ENCODE measurements at places on chromosomes 2 and 18.
A peak's percentile ranks its signal among the peaks of the same experiment; 100 is the strongest.

DNA sequence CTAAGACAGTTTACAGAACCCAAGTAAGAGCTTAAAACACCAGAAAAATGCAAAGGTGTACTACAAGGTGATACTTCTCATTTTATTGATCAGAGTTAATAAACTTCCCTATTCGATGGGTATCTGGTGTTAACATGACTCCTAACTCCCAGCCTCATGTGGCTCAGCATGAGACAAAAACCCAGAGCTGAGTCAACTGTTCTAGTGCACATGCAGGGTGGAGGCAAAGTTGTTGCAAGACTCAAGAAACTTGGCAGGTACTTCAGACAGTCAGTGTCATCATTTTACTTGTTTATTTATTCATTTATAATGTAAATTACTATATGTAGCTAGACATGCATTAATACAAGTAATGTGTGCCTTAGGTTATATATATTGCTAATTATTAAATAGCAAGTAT is 216.6 kb upstream of the DSEL start:
- peak; percentile 87 for DNase-seq

- DNase-seq, result no peak
Measured at GRCh38 chr2:72116081-72116533, 31.6 kb downstream of the CYP26B1 start.

DNA sequence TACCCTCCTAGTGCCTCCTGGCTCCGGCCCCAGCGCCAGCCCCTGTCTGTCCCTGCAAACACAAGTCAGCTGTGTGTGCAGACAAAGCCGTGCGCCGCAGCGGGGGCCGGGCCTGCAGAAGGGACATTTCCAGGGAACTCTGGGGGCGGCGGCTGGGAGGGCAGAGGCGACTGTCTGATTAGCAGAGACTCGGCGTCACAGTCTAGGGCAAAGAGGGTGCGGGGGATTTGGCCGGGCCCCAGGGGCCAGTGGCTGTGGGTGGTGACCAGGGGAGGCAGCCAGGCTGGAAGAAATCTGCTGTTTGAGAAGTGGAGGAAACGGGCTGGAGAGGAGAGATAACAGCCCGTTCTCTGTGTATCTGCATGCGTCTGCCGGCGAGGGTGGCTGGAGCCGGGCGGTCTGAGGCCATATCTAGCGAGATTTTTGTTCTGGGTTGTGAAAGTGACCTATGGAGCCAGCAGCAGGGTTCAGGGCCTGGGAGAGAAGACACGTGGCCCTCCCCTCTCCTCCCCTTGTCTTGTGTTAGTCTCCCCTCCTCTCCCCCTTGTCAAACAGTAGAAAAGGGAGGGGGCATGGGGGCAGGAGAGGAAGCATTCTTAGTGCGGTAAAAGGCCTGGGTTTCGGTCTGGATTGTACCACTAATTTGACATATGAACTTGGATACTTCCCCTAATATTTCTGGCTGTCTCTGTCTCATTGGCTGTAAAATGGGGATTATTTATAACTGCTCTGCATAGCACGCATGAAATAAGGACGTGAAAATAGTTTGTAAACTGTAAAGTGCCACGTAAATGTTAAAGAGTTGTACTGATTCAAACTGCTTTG is 169.4 kb downstream of the SMAD7 start:
- DNase-seq, result no peak

- no peak for DNase-seq
Measured at GRCh38 chr2:122816803-122817202, 1061.4 kb downstream of the TSN start.

GRCh38 chr18:11714244-11714918 is 25.3 kb downstream of the GNAL start:
- DNase-seq, result no peak

GRCh38 chr18:61096226-61096625 is 237.0 kb upstream of the CDH20 start:
- no peak for DNase-seq

DNA sequence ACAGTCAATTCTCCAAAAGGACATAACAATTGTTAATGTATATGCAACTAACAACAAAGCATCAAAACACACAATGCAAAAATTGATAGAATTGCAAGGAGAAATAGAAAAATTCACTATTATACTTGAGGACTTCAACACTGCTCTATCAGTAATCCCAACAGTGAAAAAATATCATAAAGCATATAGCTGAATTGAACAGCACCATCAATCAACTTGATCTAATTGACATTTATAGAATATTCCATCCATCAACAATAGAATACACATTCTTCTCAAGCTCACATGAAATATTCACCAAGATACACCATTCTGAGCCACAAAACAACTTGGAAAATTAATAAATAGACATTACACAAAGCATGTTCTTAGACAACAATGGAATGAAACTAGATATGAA is 60.1 kb upstream of the ASXL3 start:
- no peak for DNase-seq

DNA sequence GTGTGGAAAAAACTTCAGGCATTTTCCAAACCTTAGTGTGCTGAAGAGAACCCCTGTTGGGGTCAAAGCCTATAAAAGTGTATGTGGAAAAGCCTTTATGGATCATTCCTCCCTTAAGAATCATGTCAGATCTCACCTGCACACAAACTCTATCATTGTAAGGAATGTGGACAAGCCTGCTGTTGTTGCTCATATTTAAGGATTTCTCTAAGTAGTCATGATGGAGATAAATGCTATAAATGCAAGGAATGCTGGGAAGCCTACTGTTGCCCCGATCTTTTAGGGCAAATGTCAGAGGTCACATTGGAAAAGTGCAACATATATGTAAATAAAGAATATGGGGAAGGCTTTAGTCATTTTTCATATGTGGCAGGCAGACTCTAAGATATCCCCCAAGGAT is 129.5 kb downstream of the ICOS start:
- no peak for DNase-seq

DNA sequence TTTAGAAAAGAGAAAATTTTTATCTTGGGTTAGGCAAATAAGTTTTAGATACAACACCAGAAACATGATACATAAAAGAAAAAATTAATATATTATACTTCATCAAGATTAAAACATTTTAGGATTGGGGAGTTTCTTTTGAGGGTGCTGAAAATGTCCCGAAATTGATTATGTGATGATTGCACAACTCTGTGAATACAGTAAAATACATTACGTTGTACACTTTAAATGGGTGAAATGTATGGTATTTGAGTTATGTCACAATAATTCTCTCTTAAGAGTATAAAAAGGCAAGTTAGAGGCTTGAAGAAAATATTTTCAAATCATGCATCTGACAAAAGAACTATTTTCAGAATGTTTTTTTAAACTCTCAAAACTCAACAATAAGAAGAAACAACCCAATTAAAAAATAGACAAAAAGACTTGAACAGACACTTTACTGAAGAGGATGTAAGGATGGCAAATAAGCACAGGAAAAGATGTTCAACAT is 36.2 kb upstream of the INO80C start:
- DNase-seq, result no peak

DNA sequence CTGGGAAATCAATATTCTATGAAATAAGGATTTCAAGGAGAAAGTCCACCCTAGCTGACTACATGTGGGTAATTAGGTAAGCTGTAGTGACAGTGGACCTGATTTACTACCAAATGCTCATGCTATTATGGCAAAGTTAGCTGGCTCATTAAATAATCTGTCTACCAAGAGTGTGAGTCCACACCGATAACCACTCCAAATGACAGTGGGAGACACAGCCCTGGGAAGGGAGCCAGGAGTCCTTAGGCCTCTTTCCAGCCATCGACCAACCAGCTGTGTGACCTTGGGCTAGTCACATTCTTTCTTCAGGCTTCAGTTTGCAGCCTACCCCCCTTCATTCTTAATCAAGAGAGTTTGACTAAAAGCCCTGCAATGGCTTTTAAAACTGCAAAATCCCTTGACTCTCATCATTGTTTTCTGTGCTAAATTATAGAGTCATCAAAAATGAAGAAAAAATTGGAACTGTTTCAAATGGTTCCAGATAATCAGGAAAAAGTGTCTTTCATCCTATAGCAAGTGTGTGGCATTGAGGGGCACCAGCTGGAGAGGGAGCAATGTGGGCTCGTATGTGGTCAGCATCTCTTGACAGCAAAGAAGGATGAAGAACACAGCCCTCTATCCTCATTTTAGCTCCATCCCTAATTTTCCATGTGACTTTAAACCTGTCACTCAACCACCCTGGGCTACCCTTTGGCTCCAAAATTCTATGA is 45.6 kb upstream of the SLC14A2 start:
- no peak for DNase-seq

DNA sequence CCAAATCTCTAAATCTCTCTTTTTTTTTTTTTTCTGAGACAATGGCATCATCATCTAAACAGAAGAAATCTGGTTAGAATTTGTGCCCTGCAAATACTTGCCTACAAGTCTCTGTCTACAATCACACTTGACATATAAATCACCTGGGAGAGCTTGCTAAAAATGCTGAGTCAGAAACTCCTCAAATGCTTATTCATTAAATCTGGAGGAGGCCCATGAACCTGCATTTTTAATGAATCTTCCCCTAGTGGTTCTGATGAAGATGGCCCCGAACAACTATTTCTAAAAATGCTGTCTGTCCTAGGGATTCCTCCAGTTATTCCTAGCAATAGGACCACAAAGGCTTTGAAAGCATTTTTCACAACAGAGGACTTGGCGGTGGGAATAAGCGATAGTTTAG is 1.6 kb upstream of the CSRNP3 start:
- no peak for DNase-seq

GRCh38 chr2:68386365-68386764 is 21.3 kb downstream of the PLEK start:
- no peak for DNase-seq

- DNase-seq, result no peak
Measured at GRCh38 chr2:23475036-23475435, 90.1 kb downstream of the KLHL29 start.

GRCh38 chr2:117613101-117613500 is 201.4 kb upstream of the DDX18 start:
- no peak for DNase-seq

- DNase-seq, result peak; percentile 1
Measured at GRCh38 chr2:82257796-82258555, 1953.4 kb upstream of the LRRTM1 start.

GRCh38 chr2:235383272-235383843 is 110.5 kb upstream of the AGAP1 start:
- DNase-seq, result no peak

- DNase-seq, result no peak
Measured at GRCh38 chr18:28766027-28766426, 589.1 kb upstream of the CDH2 start.

DNA sequence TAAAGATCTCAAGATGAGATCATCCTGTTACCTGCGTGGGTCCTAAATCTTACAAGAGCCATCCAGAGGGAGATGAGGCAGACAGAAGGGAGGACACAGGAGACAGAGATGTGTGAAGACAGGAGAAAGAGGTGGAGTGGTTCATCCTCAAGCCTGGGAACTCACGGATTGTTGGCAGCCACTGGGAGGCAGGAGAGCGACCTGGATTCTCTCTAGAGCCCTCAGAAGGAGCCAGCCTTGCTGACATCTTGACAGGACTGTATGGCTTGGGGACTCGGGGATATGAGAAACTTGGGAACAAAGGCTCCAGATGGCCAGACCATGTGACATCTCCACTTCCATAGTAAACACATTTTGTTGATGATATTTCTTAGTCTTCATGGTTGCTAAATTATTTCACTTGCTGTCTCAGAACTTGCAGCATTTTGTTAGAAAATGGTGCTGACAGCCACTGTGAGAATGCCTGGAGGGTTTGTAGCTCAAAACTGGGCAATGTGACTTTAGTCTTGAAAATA is 57.8 kb upstream of the MC2R start:
- no peak for DNase-seq

DNA sequence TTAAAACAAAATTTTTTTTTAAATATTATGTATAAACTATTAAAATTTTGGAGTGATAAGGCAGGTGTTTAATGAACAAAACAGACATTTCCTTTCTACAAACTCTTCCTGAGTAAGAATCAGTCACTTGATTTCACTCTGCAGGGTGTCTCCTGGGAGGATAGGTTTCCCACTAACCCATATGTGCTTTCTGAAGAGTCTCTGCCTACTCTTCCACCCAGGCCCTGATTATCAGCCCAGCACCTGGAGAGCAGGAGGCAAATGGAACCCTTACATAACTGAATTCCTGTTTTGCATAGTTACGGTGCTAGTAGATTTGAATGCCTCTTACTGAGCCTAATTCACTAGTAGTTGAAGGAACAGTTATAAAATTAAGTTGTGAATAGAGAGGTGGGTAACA is 1718.6 kb downstream of the SUCLG1 start:
- no peak for DNase-seq

DNA sequence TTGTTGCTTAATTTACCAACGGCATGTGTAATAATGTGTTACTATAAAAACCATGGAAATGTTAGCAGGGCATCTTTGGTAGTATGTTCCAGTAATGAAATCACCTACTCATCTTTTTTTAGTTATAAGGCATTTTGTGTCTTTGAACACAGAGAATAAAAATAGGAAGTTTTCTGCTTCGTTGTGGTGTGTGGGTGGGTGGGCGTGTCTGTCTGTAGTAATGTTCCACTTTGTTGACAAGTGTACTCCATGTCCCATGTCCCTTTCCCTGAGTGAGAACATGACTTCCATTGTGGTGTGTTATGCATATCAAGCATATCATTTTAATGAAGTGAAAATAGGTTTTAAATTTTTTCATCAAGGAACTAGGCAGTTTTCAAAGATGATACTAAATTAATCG is 149.3 kb downstream of the VWC2L start:
- DNase-seq, result no peak

DNA sequence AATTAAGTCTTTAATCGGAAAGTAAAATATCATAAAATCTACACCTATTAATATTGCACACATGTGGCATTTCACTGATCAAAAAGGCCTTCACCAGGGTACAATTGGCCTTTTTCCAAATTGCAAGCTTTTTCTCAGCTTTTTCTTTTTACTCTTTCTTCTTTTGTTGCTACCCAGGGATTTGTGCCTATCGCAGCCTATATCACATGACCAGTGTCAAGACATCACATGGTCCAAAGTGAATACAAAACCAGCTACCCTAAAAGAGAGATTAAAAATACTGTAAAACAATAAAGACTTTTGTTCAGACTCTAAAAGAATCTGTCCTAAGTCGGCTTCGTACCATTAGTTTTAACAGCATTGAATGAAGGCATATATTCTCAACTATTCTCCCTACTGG is 15.0 kb upstream of the OTX1 start:
- no peak for DNase-seq

DNA sequence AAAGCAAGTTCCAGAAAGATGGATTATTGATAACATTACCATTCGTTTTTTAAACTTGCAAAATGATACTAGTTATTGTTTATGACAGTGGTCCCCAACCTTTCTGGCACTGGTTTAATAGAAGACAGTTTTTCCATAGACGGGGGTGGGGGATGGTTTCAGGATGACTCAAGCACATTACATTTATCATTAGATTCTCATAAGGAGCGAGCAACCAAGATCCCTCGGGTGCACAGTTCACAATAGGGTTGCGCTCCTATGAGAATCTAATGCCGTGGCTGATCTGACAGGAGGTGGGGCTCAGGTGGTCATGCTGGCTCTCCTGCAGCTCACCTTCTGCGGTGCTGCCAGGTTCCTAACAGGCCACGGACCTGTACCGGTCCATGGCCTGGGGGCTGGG is 86.2 kb downstream of the BCL2 start:
- DNase-seq, result no peak

Measured in MCF 10A (cell line).